ENCODE measurements at places on chromosomes 7 and 10.

- no peak for DNase-seq
Observed at GRCh38 chr7:92231-92674, 100.1 kb upstream of the FAM20C start.

DNA sequence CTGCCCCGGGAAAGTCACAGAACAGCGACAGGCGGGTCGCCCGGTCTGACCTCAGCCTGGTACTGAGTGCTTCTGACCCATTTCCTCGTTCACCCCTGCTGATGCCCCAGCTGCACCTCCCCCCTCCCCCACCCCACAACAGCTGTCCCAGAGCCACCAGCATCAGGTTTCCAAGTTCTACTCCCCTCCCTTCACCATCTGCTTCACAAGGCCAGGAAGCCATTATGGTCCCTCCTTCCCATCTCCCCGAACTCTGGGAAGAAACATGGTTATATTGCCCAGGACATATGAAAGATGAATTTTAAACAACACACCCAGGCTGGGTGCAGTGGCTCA lies 301.9 kb upstream of the GALNT17 start:
- no peak for DNase-seq

DNA sequence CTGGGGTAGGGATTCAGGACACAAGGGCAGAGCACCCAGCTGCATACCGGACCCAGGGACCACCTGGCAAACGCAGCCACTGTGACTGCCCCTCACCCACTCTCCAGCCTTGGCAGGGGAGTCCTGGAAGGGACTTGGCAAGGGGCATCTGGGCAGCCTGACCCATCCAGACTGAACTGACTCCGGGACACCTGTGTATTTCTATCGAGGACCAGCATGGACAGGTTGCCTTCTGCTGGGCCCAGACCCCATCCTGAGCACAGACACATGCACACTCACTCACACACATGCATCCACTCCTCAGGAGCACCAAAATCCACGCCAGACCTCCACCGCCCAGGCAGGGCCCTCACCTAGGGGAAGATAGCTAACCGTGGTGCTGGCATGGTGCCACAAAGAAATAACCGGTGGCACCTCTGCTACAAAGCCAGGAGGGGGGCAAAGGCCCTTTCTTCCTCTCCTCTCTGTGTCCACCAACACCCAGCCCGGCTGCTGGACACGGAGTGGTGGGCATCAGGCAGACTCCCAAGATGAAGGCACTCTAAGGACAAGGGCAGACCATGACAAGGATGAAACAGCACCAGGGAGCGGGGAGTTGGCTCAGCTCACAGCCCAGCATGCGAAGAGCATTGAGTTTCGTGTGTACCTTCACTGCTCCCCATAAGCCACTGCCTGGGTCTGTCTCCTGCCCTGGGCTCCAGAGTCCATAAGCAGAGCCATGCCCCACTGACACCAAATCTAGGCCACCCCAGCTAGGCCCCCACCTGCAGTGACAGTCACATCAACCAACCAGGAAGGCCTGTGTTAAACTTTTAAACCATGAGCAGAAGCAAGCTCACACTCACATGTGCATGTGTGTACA lies 35.3 kb downstream of the KCNH2 start:
- DNase-seq = peak; percentile 35

- no peak for DNase-seq
Observed at GRCh38 chr10:51999096-51999495, 299.7 kb upstream of the CSTF2T start.

DNA sequence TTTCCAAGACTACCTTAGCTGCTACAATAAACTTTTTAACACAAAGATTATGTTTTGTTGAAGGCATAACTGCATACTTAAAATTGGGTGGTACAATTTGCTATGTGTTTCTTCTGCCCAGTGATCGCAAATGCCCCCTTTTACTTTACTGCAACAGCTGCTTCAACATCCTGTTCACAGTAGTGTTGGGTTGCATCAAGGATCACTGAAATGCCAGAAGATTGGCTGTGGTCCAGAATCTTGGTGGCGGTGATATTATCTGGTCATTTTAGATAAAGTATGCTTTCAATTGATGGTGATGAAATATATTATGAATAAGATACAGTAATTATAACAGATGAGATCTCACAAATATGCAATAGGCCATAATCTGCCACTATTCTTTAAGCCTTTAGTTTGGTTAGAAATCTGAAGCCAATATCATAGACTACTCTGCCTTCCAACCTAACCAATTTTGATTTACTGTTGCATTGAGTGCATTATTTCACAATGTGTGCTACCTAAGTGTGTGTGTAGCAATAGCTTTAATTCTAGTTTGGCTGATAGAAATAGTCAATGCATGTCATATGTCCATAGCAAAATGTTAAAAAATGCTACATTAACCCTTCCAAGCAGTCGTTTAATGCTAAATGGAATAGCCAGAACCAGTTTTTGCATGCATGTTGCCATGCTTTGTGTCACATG lies 29.8 kb upstream of the ING3 start:
- DNase-seq = no peak

DNA sequence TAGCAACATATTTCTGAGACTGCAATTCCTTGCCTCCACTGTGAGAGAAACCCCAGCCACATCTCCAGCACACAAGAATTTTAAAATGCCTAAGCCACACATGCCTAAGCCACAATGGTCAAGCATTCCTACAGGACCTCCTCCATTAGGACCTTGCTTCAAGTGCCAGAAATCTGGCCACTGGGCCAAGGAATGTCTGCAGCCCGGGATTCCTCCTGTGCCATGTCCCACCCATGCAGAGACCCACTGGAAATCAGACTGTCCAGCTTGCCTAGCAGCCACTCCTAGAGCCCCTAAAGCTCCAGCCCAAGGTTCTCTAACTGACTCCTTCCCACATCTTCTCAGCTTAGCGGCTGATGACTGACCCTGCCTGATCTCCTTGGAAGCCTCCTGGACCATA lies 117.5 kb downstream of the AHR start:
- no peak for DNase-seq

DNA sequence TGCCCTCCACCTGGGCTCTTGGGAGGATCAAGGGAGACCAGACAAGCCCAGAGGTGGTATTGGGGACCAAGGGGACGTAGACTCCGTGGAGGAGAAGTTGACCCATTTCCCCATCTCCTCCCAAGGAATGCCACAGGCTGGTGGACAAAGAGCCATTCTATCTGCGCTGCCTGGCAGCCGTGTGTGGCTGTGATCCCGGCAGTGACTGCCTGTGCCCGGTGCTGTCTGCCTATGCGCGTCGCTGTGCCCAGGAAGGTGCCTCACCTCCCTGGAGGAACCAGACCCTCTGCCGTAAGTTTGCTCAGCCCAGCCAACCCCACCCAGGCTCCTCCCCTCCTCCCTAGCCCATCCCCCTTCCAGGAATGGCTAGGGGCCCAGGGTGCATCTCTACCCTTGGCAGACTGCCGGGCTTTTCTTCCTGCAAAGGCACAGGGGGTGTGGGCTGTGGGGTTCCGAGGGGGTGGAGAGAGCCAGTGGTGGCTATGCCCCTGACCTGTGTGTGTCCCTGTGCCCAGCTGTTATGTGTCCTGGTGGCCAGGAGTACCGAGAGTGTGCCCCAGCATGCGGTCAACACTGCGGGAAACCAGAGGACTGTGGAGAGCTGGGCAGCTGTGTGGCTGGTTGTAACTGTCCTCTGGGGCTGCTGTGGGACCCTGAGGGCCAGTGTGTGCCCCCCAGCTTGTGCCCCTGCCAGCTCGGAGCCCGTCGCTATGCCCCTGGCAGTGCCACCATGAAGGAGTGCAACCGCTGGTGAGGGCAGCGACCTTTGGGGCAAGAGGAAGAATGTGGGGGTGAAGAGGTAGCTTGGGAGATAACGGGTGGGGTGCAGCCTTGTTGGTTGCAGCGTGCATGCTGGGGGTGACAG lies 10.2 kb upstream of the ZNF467 start:
- no peak for DNase-seq

- DNase-seq = no peak
Observed at GRCh38 chr7:46839651-46840050, 742.3 kb downstream of the TNS3 start.

GRCh38 chr10:85786401-85786899 lies 580.1 kb downstream of the GRID1 start:
- DNase-seq = no peak
